Activated CD4-positive, alpha-beta T cell treated with anti-CD3 and anti-CD28 coated beads, Interleukin-2, amount 10 ng/mL, durations not matched to agents 7 days and 5 days (primary cell): ENCODE measurements at places on chromosomes 11 and 22. TPM values are rescaled to one million over a fixed set of nuclear protein-coding genes. Genes with fewer than 3 reads are reported as not detected.

The CCDC116 gene
- total RNA-seq = 0.97 TPM

The PI4KA gene
- 103 TPM for total RNA-seq

The TENM4 gene
- total RNA-seq = not detected

DNA sequence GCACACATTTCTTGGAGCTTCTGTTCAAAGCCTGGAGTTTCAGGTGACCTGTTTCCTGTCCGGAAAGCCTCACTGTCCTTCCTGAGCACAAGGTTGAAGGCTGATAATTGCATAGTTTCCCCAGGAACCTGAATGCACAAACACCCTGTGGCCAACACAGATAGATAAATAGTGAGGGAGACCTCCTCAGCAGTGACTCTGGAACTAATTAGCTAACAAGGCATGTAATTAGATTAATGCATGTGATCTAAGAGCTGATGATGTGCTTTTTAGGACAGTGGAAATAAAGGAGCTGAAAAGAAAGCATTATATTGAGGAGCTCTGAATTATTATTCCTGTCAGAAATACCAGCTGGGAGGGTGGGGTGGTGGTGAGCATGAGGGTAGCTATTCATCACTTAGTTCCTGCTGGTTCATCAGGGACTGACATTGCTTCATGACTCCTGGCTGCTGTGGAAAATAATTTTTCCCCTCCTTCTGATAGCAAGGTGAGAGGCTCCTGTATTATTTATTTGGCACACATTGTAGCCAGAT, 101.1 kb downstream of the NELL1 start:
- no peaks in the 10 kb centered on the region for H3K4me1 ChIP-seq
- H3K27me3 ChIP-seq = no peaks in the 10 kb centered on the region
- no peak for DNase-seq
- no peak overlapping the region for H3K27ac ChIP-seq
- no peak overlapping the region for H3K4me3 ChIP-seq
- no peaks in the 10 kb centered on the region for H3K36me3 ChIP-seq

The SCGB1C1 gene
- not detected for total RNA-seq

The HMOX1 gene
- 0.31 TPM for total RNA-seq

The UCP3 gene
- total RNA-seq = 2.5 TPM

DNA sequence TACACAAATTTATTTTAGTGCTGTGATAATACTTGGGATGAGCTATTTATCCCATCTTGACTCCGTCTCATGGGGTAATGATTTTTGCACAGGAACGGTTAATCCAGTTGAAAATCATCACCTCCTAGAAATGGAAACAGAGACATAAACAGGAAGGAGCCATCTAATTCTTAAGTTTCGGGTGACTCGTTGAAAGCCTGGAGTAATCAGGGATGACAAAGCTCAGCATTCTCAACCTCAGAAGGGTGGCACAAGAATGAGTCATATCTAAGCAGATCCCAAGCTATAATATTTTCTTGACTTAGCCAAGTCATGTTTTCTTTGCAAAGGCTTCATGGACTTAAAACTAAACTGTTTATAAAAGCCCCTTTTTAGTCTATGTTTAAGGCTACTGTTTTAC, 280.8 kb upstream of the CCDC90B start:
- DNase-seq = no peak
- H3K36me3 ChIP-seq = no peaks in the 10 kb centered on the region
- no peak overlapping the region for H3K4me3 ChIP-seq
- no peak overlapping the region for H3K27ac ChIP-seq
- no peaks in the 10 kb centered on the region for H3K4me1 ChIP-seq

GRCh38 chr11:27472398-27473016, at the start of gene LGR4:
LGR4 (minus strand) TSS chr11:27472790; CDS start chr11:27472302, 488 bp downstream.
- peaks cover 43% of the 10 kb centered on the region for H3K27me3 ChIP-seq
- H3K27ac ChIP-seq = peak within 1 kb of the TSS; percentile 37
- peaks cover 17% of the 10 kb centered on the region for H3K4me1 ChIP-seq
- peak within 1 kb of the TSS; percentile 83 for H3K4me3 ChIP-seq
- H3K36me3 ChIP-seq = peaks cover 3% of the 10 kb centered on the region
- DNase-seq = peak; percentile 63

DNA sequence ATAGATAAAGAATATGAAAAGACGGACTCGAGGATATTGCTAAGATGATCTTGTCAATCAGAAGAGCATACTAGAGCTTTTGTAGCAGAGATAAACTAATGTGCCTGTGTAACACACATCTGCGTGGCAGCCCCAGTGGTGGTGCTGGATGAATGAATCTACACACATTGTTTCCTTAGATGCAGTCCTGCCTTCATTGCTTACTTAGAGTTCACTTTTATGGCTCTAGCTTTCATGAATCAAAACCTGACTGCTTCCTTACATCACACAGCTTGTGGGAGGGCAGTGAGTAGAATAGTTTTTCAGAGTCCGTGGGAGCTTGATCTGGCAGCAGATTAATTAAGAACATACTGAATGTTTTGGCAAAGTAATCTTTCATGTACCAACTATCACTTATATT, 83.7 kb downstream of the EXT2 start:
- H3K4me1 ChIP-seq = no peaks in the 10 kb centered on the region
- no peak for DNase-seq
- H3K27me3 ChIP-seq = no peaks in the 10 kb centered on the region

GRCh38 chr22:19068784-19069271, 53.4 kb downstream of the DGCR2 start:
- peaks cover 30% of the 10 kb centered on the region for H3K36me3 ChIP-seq
- no peak for DNase-seq
- H3K27ac ChIP-seq = no peak overlapping the region
- no peaks in the 10 kb centered on the region for H3K27me3 ChIP-seq
- no peaks in the 10 kb centered on the region for H3K4me1 ChIP-seq

DNA sequence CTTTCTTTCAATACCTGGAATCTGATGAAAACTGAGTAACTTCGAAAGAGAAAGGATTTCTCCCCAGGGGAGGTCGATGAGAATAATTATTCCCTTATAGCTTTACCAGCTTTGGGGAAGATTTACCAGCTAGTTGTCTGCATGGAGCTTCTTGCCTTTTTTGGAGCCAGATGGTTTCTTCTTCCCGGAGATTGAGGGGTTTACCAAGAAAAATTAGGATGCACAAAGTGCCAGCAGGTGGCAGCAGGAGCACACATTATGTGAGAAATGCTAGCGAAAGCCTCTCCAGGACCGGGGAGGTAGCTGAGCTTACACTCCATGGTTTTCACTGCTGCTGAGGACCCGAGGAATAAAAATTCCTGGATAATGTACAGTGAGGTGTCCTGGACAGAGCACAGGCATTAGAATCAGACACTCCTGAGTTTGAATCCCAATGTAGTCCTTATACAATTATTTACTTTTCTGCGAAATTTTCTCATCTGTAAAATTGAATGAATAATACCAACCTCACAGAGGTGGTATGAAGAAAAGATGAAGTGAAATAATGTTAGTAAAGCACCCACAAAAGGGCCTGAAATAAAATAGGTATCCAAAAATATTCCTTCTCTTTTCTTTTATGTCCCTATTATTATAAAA, 46.0 kb upstream of the PARVA start:
- DNase-seq = peak; percentile 79
- no peaks in the 10 kb centered on the region for H3K36me3 ChIP-seq
- H3K27me3 ChIP-seq = no peaks in the 10 kb centered on the region
- H3K27ac ChIP-seq = no peak overlapping the region
- no peak overlapping the region for H3K4me3 ChIP-seq

DNA sequence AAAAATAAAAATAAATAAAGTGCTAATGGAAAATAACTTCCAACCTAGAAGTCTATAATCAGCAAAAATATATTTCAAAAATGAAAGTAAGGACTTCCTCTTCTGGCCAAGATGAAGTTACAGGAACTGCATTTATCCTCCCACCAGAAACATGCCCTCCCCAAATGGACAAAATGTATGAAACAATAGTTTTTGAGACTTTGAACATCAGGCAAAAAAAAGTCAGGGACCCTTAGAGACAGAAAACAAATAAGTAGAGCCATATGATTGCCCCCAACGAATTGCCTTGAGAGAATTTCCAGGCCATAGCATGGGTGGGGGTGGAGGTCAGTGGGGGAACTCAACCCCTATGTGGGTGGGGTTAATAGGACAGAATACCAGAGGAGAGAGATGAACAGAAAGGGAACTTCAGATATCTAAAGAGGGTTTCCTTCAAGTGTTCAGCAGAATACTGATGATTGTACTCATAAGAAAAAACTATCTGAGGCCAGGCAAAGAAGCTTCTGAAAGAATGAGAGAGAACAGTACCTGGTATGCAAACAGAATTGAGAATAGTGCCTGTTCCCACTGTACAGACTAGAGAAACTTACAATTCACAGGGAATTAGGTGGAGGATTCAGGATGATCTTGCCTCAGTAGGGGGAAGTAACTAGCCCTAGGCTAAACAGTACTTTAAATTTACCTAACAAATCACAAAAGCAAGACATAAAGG, 26.6 kb upstream of the IL10RA start:
- H3K4me1 ChIP-seq = peaks cover 43% of the 10 kb centered on the region
- H3K27ac ChIP-seq = peak overlapping the region; percentile 80
- peaks cover 54% of the 10 kb centered on the region for H3K36me3 ChIP-seq
- no peak for DNase-seq
- no peaks in the 10 kb centered on the region for H3K27me3 ChIP-seq

DNA sequence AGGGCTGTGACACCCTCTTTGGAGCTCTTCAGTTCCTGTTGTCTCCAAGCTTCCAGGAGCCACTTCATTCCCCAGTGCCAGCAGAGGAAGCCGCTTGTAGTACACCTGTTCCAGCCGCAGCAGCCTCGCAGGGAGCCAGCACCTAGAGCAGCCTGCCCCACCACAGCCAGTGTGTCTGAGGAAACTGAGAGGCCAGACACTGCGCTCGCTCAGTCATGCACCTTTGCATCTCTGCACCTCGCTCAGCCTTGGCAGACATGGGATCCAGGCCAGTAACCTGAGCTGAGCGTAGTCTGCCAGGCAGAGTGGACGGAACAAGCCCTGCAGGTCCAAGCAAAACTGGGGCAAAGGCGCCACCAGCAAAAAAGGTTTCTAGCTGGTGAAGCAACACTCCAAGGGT, 1072.1 kb downstream of the JRKL start:
- H3K4me1 ChIP-seq = no peaks in the 10 kb centered on the region
- DNase-seq = no peak
- H3K27ac ChIP-seq = no peak overlapping the region
- H3K4me3 ChIP-seq = no peak overlapping the region
- no peaks in the 10 kb centered on the region for H3K36me3 ChIP-seq
